ENCODE measurements at places on chromosomes 6 and 20. TPM values are rescaled to one million over a fixed set of nuclear protein-coding genes. Genes with fewer than 3 reads are reported as not detected.

DNA sequence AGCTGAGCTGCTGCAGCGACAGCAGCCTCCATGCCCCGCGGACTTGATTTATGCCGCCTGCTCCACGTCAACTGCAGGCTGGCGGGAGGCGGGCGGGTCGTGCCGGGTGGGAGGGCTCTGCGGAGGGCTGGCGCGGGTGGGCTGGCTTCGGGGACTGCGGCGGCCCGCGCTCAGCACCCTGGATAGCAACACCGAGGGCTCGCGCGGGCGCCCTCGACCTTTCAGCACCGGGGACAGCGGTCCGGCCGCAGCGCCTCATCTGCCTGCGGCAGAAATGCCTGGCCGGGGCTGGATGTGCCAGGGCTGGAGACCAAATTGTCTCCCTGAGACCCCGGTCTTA is 792 bp downstream of the SNAP25 start:
- H3K27ac ChIP-seq: no peak overlapping the region
- peak overlapping the region; percentile 48 for H3K4me3 ChIP-seq
- no peaks in the 10 kb centered on the region for H3K4me1 ChIP-seq
- peak; percentile 94 for DNase-seq

GRCh38 chr6:133632206-133632605 is 256.7 kb upstream of the TCF21 start:
- no peaks in the 10 kb centered on the region for H3K36me3 ChIP-seq
- H3K27ac ChIP-seq: no peak overlapping the region
- no peak for DNase-seq
- no peaks in the 10 kb centered on the region for H3K4me1 ChIP-seq
- no peaks in the 10 kb centered on the region for H3K27me3 ChIP-seq

- H3K4me1 ChIP-seq: no peaks in the 10 kb centered on the region
- H3K4me3 ChIP-seq: no peak overlapping the region
- no peak overlapping the region for H3K27ac ChIP-seq
- H3K36me3 ChIP-seq: no peaks in the 10 kb centered on the region
- H3K27me3 ChIP-seq: no peaks in the 10 kb centered on the region
Observed at GRCh38 chr20:58086763-58087561, 141.5 kb downstream of the ANKRD60 start.

GRCh38 chr6:43013097-43013842 is 476 bp downstream of the MEA1 start:
- no peaks in the 10 kb centered on the region for H3K27me3 ChIP-seq
- DNase-seq: no peak
- H3K4me3 ChIP-seq: peak overlapping the region; percentile 71
- peaks cover 26% of the 10 kb centered on the region for H3K36me3 ChIP-seq
- peaks cover 22% of the 10 kb centered on the region for H3K4me1 ChIP-seq
- H3K27ac ChIP-seq: no peak overlapping the region

- DNase-seq: no peak
- no peaks in the 10 kb centered on the region for H3K36me3 ChIP-seq
- H3K27ac ChIP-seq: no peak overlapping the region
- H3K4me3 ChIP-seq: no peak overlapping the region
- H3K27me3 ChIP-seq: peaks cover 81% of the 10 kb centered on the region
Observed at GRCh38 chr20:22578221-22579118, 5.9 kb downstream of the FOXA2 start.

DNA sequence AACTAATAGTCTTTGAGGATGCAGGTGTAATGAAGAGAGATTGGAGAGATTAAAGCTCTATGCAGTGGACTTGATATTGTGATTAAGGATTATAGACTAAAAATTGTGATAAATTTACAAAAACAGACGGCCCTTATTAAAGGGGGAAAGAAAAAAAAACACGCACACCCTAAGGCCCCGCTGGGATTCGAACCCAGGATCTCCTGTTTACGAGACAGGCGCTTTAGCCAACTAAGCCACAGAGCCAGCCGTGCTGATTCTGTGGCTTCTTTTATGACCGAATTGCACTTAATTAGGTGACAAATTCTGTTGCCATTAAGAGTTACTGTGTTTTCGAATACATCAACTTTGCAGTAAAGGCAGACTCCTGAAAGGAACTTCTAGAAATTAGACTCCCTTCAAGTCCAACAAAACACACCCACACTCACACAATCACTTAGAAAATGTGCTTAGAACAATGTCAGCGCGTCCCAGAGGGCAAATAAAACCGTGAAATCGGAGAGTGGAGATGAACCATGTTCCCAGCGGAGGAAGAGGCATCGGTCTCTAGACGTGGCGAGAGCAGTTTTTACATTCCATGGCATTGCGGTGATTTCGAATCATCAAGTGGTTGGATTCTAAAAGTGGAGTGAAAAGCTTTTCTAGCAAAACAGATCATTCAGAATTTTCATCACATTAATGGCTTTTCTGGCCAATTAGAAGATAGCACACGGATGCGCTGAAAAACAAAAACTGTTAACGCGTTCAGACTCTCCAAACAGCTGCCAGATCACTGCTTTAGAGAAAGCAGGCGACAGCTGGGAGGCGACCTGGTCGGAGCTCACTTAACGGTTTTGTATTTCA is 122.6 kb downstream of the GPX5 start:
- H3K4me3 ChIP-seq: peak overlapping the region; percentile 96
- H3K36me3 ChIP-seq: no peaks in the 10 kb centered on the region
- H3K27ac ChIP-seq: no peak overlapping the region
- peak; percentile 87 for DNase-seq
- H3K4me1 ChIP-seq: no peaks in the 10 kb centered on the region
- H3K27me3 ChIP-seq: no peaks in the 10 kb centered on the region

GRCh38 chr6:149212206-149212605 is 105.3 kb upstream of the TAB2 start:
- DNase-seq: no peak
- H3K4me1 ChIP-seq: no peaks in the 10 kb centered on the region
- no peak overlapping the region for H3K27ac ChIP-seq
- no peak overlapping the region for H3K4me3 ChIP-seq
- H3K36me3 ChIP-seq: no peaks in the 10 kb centered on the region

GRCh38 chr6:161228921-161229591 is 44.8 kb downstream of the AGPAT4 start:
- DNase-seq: no peak
- no peaks in the 10 kb centered on the region for H3K36me3 ChIP-seq
- no peaks in the 10 kb centered on the region for H3K27me3 ChIP-seq
- H3K4me1 ChIP-seq: no peaks in the 10 kb centered on the region
- H3K27ac ChIP-seq: peak overlapping the region; percentile 9
- H3K4me3 ChIP-seq: no peak overlapping the region

GRCh38 chr20:19757487-19758132 is 448 bp upstream of the RIN2 start:
- H3K36me3 ChIP-seq: no peaks in the 10 kb centered on the region
- DNase-seq: peak; percentile 99
- no peaks in the 10 kb centered on the region for H3K27me3 ChIP-seq

GRCh38 chr6:148289153-148289552 is 53.5 kb upstream of the SASH1 start:
- no peaks in the 10 kb centered on the region for H3K4me1 ChIP-seq
- no peaks in the 10 kb centered on the region for H3K27me3 ChIP-seq
- H3K4me3 ChIP-seq: no peak overlapping the region
- H3K27ac ChIP-seq: no peak overlapping the region

DNA sequence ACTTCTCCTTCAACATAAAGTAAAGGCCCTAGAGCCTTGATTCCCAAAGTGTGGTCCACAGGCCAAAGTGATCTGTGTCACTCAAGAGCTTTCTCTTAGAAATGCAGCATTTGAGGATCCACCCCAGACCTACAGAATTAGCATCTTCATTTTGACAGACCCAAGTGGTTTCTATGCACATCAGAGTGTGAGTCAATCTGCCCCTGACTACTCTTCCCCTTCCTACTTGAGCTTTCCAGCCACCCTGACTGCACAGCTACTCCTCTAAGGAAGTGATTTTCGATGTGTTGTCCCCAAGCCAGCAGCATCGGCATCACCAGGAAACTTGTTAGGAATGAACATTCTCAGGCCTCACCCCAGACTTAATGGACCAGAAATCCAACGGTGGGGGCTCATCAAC is 2.6 kb downstream of the MEP1A start:
- no peaks in the 10 kb centered on the region for H3K27me3 ChIP-seq
- no peaks in the 10 kb centered on the region for H3K4me1 ChIP-seq
- no peak overlapping the region for H3K27ac ChIP-seq
- no peaks in the 10 kb centered on the region for H3K36me3 ChIP-seq
- no peak for DNase-seq

DNA sequence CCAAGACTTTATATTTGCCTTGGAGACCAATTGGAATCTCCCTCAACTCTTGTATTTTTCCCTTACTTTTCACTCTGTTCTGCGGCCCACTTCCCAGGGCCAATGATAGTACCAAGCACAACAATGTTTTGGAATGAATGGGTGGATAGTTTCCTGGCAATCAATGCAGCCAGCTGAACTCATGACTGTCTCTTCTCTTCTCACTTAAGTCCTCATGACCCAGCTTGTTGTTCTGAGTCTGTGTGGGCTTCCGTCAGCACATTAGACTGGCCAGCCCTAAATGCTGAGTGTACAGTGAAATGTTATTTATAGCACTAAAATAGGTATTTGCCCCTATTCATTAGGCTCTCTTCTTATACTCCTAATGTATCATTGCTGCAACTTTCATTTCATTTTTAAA is 5.6 kb upstream of the MBOAT1 start:
- no peak overlapping the region for H3K4me3 ChIP-seq
- H3K27me3 ChIP-seq: no peaks in the 10 kb centered on the region
- H3K27ac ChIP-seq: no peak overlapping the region
- H3K4me1 ChIP-seq: no peaks in the 10 kb centered on the region
- no peak for DNase-seq
- H3K36me3 ChIP-seq: no peaks in the 10 kb centered on the region

- peaks cover 9% of the 10 kb centered on the region for H3K4me1 ChIP-seq
- H3K27ac ChIP-seq: no peak overlapping the region
- H3K36me3 ChIP-seq: no peaks in the 10 kb centered on the region
- no peak overlapping the region for H3K4me3 ChIP-seq
Observed at GRCh38 chr6:27861861-27862260, 50.3 kb downstream of the OR2B2 start.

DNA sequence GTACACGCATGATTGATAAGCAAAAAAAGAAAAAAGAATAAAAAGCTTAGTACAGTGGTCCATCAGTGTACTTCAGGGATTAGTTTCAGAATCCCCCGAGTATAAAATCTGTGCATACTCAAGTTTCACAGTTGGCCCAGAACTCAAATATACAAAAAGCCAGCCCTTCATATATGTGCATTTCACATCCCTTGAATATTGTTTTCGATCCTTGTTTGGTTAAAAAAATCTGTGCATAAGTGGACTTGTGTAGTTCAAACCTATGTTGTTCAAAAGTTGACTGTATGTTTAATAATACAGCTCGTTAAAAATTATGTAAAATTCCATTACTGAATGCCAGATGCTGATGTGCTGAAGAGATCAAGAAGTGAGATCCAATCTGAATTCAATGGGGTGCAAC is 54.2 kb downstream of the LHFPL5 start:
- no peaks in the 10 kb centered on the region for H3K4me1 ChIP-seq
- no peak overlapping the region for H3K4me3 ChIP-seq
- H3K36me3 ChIP-seq: no peaks in the 10 kb centered on the region
- no peak overlapping the region for H3K27ac ChIP-seq

GRCh38 chr6:47665112-47665511 is 33.3 kb upstream of the ADGRF4 start:
- no peak for DNase-seq
- no peaks in the 10 kb centered on the region for H3K27me3 ChIP-seq
- H3K27ac ChIP-seq: no peak overlapping the region
- no peak overlapping the region for H3K4me3 ChIP-seq
- H3K36me3 ChIP-seq: no peaks in the 10 kb centered on the region
- H3K4me1 ChIP-seq: no peaks in the 10 kb centered on the region

DNA sequence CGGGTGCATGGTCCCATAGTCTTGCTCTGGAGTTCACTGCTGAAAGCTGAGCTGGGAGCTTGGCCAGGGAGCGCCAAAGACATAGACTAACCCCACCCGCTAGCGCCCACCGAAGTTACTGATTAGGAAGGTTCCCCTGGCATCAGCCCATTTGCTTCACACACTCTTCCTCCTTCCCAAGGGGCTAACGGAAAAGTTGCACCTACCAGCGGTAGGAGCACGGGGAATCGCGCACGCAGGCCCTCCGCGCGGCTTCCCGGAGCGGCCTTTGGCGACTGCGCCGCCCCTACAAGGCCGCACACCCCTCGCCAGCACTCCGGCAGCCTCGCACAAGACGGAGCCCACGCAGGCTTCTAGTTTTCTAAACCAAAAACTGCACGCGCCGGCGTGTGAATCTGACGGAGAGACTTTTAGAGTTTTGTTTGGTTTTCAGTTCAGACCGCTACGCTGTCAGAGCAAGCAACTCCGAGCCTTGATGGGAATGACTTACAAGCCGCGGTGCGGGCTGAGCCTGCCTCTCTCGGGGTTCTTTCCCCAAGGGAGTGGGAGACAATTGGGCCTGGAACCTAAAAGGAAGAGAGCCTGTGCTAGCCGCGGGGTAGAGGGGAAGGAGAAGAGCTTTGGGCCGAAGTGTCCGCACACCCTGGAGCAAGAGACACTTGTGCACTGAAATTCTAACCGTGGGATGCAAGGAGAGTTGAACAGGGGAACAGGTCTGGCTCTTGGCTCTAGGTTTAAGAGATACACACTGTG is 891 bp upstream of the POU3F2 start:
- H3K4me1 ChIP-seq: no peaks in the 10 kb centered on the region
- H3K4me3 ChIP-seq: peak overlapping the region; percentile 76

- no peaks in the 10 kb centered on the region for H3K27me3 ChIP-seq
- no peak for DNase-seq
- H3K4me3 ChIP-seq: no peak overlapping the region
- no peaks in the 10 kb centered on the region for H3K36me3 ChIP-seq
- H3K27ac ChIP-seq: no peak overlapping the region
- no peaks in the 10 kb centered on the region for H3K4me1 ChIP-seq
Observed at GRCh38 chr20:16955971-16956370, 207.8 kb downstream of the OTOR start.

DNA sequence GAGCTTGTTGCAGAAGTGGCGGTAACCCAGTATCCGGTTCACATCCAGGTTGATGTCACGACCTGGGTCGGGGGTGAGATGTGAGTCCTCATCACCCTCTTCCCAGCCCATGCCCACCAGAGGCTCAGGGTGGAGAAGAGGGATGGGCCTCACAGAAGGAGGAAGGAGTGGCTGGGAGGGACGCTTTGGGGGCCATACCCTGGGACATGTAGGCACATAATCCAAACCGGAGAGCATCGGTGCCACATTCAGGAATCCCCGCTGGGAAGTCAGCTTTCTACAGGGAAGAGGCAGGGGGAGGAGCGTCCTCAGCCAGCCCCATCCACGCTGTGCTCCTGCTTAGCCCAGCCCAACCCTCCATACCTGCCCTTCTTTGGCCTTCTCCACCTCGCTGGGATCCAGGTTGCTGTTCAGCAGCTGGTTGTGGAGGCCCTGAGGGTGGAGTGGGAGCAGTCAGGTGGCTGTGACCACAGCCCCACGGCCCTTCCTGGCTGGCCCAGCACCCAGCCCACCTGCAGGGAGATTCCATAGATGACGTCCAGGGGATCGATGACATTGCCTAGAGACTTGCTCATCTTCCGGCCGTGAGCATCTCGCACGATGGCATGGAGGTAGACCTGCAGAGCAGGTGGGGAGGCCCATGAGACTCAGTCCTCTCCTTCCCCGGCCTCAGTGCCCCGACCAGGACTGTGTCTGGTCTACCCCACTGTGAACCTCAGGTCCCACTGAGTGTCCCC is 3.5 kb upstream of the VWA7 start:
- H3K27me3 ChIP-seq: no peaks in the 10 kb centered on the region
- peaks cover 18% of the 10 kb centered on the region for H3K36me3 ChIP-seq
- H3K4me1 ChIP-seq: no peaks in the 10 kb centered on the region
- no peak overlapping the region for H3K27ac ChIP-seq

The SGK2 gene
- 42.9 TPM for total RNA-seq

The MATN4 gene
- total RNA-seq: 0.19 TPM

The GRM1 gene
- total RNA-seq: 0.19 TPM

The BNIP5 gene
- 0.44 TPM for total RNA-seq

The PSORS1C1 gene
- 3.6 TPM for total RNA-seq

The TFAP2D gene
- total RNA-seq: not detected

The WFDC5 gene
- total RNA-seq: 1.0 TPM

The NFATC2 gene
- total RNA-seq: 10.5 TPM

The SLC22A2 gene
- total RNA-seq: 27.9 TPM

Data from kidney (tissue), 22 donors.